HepG2 (cell line): ENCODE measurements at places on chromosomes 3 and 15. TPM values are rescaled to one million over a fixed set of nuclear protein-coding genes. Genes with fewer than 3 reads are reported as not detected.

The GOLGB1 gene
- total RNA-seq = 39.5 and 53.1 TPM in 2 replicates

- H3K4me1 ChIP-seq = no peaks in the 10 kb centered on the region
- no peak overlapping the region for H3K27ac ChIP-seq
- no peaks in the 10 kb centered on the region for H3K36me3 ChIP-seq
- no peaks in the 10 kb centered on the region for H3K27me3 ChIP-seq
- H3K4me3 ChIP-seq = no peak overlapping the region
These were observed 43.2 kb upstream of the EPHB1 start for GRCh38 chr3:134751831-134752230.

GRCh38 chr3:172317984-172318383 is 130.3 kb downstream of the GHSR start:
- DNase-seq = no peak
- no peaks in the 10 kb centered on the region for H3K27me3 ChIP-seq
- H3K4me3 ChIP-seq = no peak overlapping the region

DNA sequence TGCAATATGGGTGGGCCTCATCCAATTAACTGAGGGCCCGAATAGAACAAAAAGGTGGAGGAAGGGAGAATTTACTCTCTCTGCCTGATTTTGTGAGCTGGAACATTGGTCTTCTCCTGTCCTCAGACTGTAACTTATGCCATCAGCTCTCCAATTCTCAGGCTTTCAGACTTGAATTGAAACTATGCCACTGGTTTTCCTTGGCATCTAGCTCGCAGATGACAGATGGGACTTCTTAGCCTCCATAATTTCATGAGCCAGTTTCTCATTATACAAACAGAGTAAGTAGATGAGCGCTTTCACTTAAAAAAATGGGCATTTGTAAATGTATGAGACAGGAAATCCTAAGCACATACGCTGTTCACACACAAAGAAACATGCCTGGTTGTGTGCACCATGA is 8.7 kb upstream of the PTX3 start:
- H3K27me3 ChIP-seq = no peaks in the 10 kb centered on the region
- no peak for DNase-seq
- H3K4me3 ChIP-seq = no peak overlapping the region
- H3K36me3 ChIP-seq = no peaks in the 10 kb centered on the region
- no peak overlapping the region for H3K27ac ChIP-seq

- no peak overlapping the region for H3K4me3 ChIP-seq
- DNase-seq = peak; percentile 28
- no peaks in the 10 kb centered on the region for H3K4me1 ChIP-seq
- H3K27ac ChIP-seq = no peak overlapping the region
These were observed 108.2 kb upstream of the UBE2E2 start for GRCh38 chr3:23094890-23095462.

DNA sequence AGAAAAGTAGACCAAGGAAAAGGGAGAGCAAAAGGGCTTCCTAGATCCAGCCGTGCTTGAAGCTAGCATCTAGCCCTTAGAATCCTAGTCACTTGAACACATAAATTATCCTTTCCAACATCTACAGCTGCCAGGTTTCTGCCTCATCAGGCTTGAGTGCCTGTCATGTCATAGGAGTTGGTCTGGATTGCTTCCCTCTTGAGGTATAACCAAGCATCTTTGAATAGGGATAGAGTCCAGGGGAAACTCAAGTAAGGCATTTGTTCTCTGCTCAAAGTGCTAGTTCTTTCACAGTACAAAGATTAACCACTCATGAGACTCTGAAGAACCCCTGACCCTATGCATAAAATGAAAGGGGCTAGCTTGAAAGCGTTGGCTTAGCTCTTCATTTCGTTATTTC is 72.3 kb downstream of the SLCO3A1 start:
- no peak overlapping the region for H3K4me3 ChIP-seq
- H3K27ac ChIP-seq = no peak overlapping the region
- H3K27me3 ChIP-seq = peaks cover 19% of the 10 kb centered on the region; the same call in 2 of the 3 replicates
- no peak for DNase-seq
